Left cardiac atrium (tissue), 4 donors: ENCODE measurements at places on chromosomes 1 and 21. TPM values are rescaled to one million over a fixed set of nuclear protein-coding genes. Genes with fewer than 3 reads are reported as not detected.
A peak's percentile ranks its signal among the peaks of the same experiment; 100 is the strongest.

DNA sequence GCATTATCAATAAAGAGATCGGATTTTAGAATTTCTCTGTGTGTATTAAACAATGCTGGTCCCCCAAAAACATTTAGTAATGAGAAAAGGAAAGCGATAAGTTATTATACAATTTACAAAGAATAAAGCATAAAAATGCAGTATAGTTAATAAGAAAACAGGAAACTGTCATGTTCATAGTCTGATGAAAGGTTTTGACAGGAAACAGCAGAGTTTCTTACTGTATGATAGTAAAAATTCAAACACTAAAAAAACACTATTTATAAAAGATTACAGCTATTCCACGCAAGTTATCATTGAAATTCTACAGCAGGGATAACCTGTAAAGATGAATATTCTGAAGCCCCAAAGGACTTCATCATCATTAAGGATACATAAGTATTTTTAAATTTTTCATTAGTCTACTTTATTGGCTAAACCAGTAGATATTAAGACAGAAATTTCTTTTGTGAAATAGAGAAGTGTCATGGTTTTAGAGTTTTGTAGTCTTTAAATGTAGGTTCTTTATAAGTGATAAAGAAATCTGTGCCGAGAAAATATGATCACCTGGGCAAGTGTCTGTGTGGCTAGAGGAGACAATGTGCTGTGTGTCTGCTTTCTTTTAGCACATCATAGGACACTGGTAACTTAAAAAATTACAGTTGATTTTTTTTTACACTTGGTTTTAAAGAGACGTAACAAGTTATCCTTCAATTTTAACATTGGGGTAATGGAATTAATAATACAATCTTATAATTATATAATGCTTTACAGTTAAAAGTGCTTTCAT lies 49.7 kb upstream of the GFI1 start:
- DNase-seq: no peak

PIGR gene
- total RNA-seq: 0.06 TPM

- DNase-seq: no peak
These were observed 17.0 kb downstream of the CFAP126 start for GRCh38 chr1:161350671-161351070.

DNA sequence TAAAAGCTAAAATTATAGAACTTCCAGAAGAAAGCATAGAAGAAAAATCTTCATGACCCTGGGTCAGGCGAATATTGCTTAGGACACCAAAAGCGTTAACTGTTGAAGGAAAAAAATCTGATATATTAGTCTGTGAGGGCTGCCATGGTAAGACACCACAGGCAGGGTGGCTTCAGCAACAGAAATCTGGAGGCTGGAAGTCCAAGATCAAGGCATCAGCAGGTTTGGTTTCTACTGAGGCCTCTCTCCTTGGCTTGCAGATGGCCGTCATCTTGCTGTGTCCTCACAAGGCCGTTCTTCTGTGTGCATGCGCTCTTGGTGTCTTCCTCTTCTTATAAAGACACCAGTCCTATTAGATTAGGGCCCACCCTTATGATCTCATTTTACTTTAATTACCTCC lies 14.5 kb downstream of the IFNLR1 start:
- DNase-seq: no peak

DNA sequence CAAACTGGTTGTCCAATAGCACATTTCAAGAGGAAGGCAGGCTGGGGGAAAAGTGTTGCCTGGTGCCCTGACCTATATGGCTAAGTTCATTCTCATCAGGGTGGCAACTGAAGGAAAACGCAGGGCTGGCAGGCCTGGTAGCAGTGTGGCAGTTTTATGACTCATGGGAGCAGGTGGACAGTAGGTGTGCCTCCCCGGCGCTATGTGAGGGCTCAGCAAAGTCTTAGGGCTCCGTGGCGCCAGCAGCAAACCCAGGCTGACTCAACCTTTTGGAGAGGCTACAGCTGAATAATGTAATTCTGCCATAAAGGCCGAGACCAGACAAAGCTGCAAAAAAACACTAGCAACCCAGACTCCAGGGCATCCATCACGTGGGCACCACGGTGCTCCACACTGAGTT lies 23.6 kb downstream of the GADD45A start:
- no peak for DNase-seq

DNA sequence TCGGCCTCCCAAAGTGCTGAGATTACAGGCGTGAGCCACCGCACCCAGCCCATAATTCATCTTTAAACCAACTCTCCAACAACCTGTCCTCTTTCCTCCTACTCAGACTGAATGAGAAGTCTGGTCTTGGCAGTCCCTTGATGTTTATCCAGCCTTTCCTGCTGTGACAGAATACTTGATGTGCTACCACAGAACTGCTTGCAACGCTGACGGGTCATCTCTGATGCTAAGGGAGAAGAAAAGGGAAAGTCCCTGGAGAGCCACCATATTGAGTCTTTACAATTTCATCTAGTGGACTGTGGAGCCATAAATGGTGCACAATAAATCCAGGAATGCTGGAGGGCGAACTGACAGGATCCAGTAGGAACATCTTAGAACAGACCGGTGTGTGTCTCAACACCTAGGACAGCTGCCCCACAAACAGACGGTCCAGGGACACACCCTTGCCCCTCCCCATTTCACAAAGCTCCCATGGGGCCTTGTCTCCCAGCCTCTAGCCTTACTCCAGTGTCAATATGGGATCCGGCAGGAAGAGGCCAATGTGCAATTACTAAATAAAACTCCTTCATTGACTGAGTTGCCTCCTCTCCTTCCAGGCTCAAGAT lies 30.7 kb downstream of the JAK1 start:
- no peak for DNase-seq

DNA sequence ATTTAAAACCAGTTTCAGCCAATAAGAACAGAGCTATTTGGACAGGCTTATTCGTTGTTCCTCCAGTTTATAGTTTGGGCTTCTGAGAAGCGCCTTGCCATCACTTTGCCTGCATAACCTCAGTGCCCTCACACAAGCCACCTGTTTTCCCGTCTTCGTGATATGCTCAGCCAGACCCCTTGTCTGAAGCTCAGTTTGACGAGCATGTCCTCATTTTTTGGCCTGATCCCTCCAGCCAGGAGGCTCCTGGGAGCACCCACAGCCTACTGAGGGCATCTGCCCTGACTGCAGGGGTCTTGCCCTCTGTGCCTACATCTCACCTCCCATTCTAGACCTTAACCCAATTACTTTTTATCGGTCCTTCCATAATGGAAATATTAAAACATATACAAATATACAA lies 95.3 kb downstream of the ADARB1 start:
- DNase-seq: no peak

VCAM1 gene
- 10.2 TPM for total RNA-seq

GRCh38 chr1:160040476-160040875 lies 8.7 kb upstream of the PIGM start:
- DNase-seq: no peak

DNA sequence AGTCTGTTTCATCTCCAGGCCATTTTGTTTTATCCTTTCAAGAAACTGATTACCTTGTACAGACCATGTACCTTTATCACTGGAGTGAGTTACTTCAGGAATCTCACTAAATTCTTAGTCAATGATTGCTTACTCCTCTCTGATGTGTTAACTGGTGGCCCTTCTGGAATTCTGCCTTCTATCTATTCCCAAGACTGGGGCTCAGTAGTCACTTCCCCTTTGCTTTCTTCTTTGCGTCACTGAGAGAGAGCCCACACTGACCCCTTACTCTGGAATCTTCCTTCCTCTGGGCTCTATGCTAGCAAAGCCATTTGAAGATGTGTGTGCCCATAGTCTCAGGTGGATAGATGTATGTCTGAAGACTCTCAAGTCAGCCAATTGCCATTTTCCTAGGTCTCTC lies 34.6 kb downstream of the XCL2 start:
- DNase-seq: no peak

CRP gene
- not detected for total RNA-seq

LCE1B gene
- total RNA-seq: not detected

SLC5A3 gene
- total RNA-seq: 6.6 TPM

GRCh38 chr21:39737376-39738000 lies 7.5 kb upstream of the IGSF5 start:
- DNase-seq: no peak

- DNase-seq: peak; percentile 32
These were observed 26.6 kb downstream of the DIPK1A start for GRCh38 chr1:92934395-92935378.

HMGCL gene
- total RNA-seq: 23.1 TPM

DNA sequence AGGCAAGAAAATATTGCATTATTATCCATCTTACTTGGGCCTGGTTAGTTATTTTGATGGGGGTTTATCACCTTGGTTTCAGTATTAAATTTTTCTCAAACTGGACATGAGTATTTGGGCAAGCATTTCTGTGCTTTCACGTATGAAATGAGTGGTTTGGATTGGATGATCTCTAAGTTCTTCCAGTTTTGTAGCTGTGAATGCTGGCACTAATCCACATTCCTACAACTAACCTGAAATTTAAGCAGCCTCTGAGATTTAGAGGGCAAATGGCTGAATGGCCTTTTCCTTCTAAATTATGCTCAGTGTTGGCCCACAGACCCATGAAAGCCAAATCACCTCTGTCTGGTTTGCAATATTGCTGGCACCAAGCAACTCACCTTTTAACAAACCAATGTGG lies 475.0 kb upstream of the B3GALT2 start:
- DNase-seq: no peak

DNA sequence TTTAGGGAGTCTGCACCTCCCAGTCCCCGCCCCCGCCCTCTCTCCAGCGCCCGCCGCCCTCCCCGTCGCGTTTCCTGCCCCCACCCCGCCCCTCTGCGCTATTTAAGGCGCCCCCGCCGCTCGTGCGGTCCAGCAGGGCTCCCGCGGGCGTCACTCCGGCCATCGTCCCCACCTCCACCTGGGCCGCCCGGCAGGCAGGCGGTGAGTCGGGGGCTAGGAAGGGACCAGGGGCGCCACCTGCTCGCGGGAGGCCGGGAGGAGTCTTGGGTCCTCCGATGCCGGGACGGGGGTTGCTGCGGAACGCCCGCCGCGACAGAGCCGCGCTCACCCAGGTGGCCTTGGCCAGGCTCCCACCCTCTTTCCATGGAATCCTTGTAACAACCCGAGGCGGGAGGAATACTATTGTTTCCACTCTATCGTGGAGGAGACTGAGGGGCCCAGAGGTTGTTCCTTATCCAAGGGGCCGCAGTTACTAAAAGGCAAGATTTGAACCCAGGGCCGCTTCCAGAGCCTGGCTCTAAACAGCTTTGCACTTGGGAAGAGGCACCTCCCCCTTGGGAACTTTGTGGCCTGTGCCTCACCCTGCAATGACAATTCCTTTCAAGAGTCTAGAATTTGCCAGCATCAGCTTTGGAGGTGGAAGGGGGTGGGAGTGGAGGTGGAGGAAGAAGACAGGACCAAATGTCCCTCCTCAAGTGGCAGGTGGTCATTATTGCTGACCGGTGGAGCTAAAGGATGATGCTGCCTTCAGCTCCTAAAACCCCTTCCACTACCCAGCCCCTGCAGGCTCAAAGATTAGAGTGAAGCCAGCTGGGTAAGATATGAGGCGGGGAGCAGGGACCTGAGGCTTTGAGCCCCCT lies at the start of gene GJA4:
GJA4 (plus strand) TSS at position 132 of the 860 bp plus-strand sequence. CDS start 1,215 bp downstream, outside the sequence.
- DNase-seq: peak; percentile 53

DNA sequence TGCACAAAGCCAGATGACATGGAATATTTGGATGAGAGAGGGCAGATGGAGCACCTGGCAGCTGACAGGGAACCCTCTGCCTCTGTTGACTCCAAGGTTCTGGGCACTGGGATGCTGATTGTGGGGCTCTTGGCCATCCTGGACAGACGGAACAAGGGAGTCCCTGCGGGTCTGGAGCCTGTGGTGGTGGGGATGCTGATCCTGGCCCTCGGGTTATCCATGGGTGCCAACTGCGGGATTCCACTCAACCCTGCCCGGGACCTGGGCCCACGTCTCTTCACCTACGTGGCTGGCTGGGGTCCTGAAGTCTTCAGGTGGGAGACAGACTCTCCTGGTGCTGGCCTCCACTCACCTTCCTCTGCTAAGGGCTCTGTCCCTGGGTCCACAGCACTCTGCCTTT lies 1.8 kb upstream of the ATP8B2 start:
- DNase-seq: no peak

NR1I3 gene
- not detected for total RNA-seq

LRRC7 gene
- total RNA-seq: 6.2 TPM

- no peak for DNase-seq
These were observed 1490.8 kb downstream of the BRINP3 start for GRCh38 chr1:188986745-188987417.

DNA sequence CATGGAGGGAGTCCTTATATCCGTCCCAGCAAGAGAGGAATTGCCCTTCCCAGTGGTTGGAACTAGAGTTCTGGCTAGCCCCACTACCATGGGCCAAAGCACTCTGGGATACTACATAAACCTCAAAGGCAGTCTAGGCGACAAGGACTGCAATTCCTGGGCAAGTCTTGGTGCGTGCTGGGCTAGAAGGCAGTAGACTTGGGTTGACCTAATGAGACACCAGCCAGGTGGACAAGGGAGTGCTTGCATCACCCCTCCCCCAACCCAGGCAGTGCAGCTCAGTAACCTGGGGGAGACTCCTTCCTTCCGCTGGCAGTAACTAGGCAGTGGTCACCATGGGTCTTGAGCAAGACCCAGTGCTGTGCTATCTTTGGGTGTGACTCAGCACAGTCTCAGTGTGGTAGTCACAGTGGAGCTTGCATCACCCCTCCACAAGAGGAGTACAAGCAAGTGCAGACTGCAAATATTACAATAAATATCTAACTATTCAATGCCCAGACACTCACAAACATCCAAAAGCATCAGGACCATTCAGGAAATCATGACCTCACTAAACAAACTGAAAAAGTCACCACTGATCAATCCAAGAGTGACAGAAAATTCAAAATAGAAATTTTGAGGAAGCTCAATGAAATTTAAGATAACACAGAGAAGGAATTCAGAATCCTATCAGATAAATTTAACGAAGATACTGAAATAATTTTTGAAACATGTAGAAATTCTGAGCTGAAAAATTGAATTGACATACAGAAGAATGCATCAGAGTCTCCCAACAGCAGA lies 84.7 kb upstream of the LYPLAL1 start:
- DNase-seq: peak; percentile 70

CFHR5 gene
- not detected for total RNA-seq

GRCh38 chr1:176111835-176112234 lies 95.3 kb downstream of the COP1 start:
- no peak for DNase-seq

SH2D5 gene
- total RNA-seq: 0.18 TPM

DNA sequence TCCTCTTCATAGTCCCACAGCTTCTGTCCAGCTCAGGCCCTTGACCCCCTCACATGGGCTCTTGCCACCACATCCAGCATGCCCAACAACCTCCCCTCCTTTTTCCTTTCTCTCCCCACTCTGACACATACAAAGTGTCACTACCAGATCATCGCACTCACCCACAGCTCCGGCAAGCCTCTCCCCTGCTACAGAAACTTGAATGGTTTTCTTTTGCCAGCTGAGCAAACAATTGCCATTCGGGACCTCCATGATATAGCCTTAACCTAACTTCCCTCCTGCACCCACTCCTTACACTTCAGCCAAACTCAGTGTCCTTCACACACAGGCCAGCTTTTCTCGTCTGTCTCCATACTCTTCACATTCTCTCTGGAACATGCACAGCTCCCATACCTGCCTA lies 43.3 kb downstream of the MAB21L3 start:
- no peak for DNase-seq

GRCh38 chr1:116754198-116754977 lies at the start of gene CD2:
Gene CD2, plus strand, starts transcription at chr1:116754430. Its CDS starts 63 bp downstream, at chr1:116754493.
- DNase-seq: no peak

CD1B gene
- not detected for total RNA-seq

ROR1 gene
- total RNA-seq: 5.7 TPM
